ENCODE measurements at places on chromosomes 3 and 15.

DNA sequence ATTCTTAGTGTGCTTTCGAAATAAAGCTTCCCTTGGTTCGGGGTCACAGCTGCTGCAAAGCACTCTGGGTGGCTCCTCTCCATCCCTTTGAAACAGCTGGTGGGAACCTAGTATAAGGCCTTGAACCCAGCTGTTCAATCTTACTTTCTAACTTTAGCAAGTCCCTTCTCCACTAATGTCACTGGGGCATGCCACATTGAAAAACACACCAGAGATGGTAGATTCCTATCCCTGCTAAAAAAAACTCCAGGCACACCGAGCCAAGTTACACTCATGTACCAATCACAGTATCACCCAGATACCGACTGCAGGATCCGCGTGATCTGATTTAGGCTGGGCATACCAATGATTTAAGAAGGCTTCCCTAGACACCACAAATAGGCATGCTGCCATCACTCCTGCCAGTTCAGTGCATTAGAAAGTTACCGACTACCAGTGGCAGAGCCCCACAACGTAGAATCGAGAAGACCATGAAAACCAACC, 65.0 kb downstream of the WWTR1 start:
- DNase-seq: no peak

- DNase-seq: no peak
These were observed 24.4 kb downstream of the WDR76 start for GRCh38 chr15:43851251-43851650.

GRCh38 chr15:84908564-84908963, 24.1 kb downstream of the SLC28A1 start:
- DNase-seq: no peak

DNA sequence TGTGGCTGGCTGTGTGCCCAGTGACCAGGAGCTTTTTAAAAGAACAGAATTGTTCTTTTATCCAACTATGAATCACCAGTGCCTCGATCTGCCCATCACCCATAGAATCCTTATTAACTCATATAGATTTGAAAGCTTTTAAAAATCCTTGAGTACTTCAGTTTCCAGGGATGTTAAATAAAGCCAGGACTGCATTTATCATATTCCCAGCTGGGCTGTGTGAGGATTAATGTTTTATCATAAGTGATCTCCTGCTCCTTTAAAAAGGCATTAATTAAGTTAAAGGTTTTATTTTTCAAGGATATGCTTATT, 234.0 kb downstream of the MYRIP start:
- no peak for DNase-seq

GRCh38 chr3:171242170-171242569, 215.7 kb upstream of the SLC2A2 start:
- DNase-seq: no peak

- DNase-seq: no peak
These were observed 14.8 kb downstream of the GTPBP8 start for GRCh38 chr3:113005611-113006010.

- no peak for DNase-seq
These were observed 172.9 kb downstream of the ITPR1 start for GRCh38 chr3:4666071-4666470.

DNA sequence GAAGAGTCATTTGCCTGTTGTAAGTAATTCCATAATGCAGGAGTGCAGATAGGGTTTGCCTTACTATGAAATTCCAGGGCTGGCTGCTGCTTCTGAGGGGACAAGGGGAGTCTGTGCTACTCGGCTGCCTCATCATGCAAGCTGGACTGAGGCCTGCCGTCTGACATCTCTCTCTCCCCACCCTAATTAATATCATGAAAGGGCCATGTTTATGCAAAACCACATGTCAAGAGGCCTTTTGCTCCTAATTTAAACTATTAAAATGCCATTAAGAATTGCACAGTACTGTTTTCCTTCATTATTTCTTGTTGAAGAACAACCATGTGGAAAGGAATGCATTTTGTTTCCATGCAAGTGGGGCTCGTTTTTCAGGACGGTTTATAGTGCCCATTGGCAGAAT, 26.3 kb downstream of the CHST2 start:
- no peak for DNase-seq

DNA sequence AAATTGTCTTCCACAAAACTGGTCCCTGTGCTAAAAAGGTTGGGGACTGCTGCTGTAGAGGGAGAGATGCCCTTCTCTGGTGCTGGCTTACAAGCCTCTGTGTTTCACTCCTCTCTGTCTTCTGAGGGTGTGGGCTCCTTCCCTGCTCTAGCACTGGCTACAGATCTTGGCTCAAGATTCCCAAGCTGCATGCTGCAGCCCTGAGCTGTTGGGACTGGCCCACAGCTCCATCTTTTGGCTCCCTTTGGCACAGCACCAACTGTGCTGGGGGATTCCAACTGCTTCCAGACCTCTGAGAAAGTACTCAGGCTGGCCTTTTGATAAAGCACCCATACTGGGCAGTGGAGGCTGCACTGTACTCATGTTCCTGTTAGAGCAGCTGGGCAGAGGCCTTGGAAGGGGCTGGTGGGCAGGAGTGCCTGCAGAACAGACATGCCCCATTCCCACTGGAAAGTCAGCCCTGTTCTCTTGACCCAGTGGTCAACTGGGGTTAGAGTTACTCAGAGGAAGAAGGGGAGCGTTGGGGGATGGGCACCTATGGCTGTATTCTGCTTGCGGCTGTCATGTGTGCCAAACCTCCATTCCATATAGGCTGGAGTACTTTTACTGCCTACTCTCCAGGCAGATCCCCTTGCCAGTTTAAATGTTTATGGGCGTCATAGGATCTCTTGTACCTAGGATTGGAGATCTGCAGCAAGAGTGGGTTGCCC, 55.7 kb downstream of the GALK2 start:
- no peak for DNase-seq

DNA sequence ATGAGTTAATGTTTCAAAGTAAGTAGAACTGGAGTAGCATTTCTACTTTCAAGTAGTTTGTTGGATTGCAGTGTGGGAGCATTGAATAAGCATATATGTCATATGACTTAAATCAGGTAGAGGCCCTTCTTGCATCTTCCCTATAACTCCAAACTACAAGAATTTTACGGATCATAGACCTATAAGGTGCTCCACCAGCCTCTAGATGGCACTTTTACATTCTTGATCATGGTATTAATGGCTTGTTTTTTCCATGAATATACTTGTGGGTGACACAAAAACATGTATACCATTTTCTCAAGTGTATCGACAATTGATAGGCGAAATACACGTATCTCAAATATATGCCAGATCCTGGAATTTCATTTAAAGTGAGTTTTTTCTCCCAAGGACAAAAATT, 311.1 kb downstream of the ZPLD1 start:
- DNase-seq: no peak

- no peak for DNase-seq
These were observed 76.4 kb upstream of the ROBO1 start for GRCh38 chr3:79844176-79844575.

GRCh38 chr3:190012314-190012782, 108.3 kb downstream of the P3H2 start:
- no peak for DNase-seq
